Panc1 (cell line): ENCODE measurements at places on chromosomes 3 and 15. TPM values are rescaled to one million over a fixed set of nuclear protein-coding genes. Genes with fewer than 3 reads are reported as not detected.

The DLL4 gene
- total RNA-seq: 0.31 TPM

The SLC28A2 gene
- total RNA-seq: 0.23 TPM

The RETNLB gene
- not detected for total RNA-seq

The ETV5 gene
- 79.3 TPM for total RNA-seq

- peak; percentile 20 for DNase-seq
Observed at GRCh38 chr3:119322835-119323722, 28.9 kb downstream of the ARHGAP31 start.

The AP3S2 gene
- total RNA-seq: 24.6 TPM

DNA sequence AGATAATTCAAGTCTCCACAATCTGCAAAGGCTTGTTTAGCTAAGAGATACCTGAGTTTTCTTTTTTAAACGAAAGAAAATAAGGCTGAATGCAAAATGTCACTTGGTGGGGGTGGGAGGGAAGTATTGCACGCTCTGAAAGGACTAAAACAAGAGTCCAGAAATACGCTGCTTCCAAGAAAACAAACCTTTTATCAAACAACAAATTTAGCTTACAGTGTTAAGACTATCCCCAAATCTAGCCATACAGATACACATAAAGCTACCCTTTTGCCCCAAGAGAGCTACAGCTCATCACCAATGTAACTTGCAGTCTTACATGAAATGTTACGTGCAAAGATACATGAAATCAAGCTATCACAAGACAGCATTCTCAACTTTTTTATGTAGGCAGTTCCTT lies 522.5 kb downstream of the FOXP1 start:
- no peak for DNase-seq

DNA sequence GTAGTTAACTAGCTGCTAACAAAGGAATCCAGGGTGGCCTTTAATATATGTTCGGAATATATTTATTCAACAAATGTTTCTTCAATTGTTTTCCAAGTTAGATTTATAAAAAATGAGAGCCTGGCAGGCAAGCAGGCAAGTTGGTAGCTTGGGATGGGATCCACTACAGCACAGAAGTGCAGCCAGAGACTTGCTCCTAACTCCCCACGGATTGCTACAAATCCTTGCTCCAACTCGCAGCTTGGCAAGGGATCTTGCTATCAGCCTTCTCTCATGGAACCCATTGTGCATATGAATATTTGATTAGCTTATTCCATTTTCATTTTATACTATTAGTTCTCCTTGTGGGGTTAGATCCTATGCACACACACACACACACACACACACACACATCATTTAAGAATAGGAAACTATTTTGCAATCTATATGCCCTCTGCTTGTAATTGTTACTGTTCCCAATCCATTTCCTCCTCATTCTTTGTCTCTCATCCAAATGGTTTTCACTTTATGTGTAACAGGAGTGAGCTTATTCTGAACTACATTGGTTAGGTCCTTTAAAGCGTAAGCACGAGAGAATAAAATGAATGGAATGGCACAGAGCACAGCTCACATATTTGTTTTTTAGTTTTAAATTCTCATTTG lies 505.6 kb downstream of the LPP start:
- no peak for DNase-seq

DNA sequence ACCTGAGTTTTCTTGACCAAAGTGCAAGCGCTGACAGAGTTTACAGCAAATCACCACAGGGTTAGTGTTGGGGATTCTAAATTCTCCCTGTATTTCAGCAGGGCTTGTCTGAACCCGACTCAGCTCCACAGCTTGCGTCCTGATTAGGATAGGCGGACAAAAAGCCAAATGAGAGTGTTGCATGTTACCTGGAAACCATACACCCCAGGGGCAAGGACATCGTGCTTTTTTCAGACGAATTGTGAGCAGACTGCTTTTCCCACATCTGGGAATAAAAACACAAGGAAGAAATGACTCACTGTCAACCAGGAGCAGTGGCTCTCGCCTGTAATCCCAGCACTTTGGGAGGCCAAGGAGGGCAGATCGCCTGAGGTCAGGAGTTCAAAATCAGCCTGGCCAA lies 3.0 kb downstream of the DZIP1L start:
- no peak for DNase-seq

DNA sequence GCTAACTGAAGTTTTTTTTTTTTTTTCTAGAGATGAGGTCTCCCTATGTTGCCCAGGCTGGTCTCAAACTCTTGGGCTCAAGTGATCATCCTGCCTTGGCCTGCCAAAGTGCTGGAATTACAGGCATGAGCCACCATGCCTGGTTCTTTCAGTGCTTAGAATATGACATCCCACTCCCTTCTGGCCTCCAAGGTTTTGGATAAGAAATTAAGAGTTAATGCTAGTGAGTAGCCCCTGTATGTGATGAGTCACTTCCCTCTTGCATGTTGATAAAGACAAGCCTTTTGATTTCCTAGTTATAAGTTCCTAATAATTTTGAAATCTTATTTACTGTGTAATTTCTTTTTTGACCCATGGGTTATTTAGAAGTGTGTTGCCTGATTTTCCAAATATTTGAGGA lies 35.7 kb upstream of the DNAJC19 start:
- no peak for DNase-seq

GRCh38 chr15:86115145-86115801 lies 35.6 kb downstream of the AGBL1 start:
- DNase-seq: no peak

The SLC9A9 gene
- total RNA-seq: not detected
